ENCODE measurements at places on chromosomes 1 and 21.
A peak's percentile ranks its signal among the peaks of the same experiment; 100 is the strongest.

- no peak for DNase-seq
These were observed 151.9 kb downstream of the TLR5 start for GRCh38 chr1:222991177-222991576.

- no peak for DNase-seq
These were observed 148.6 kb upstream of the HOOK1 start for GRCh38 chr1:59666106-59666505.

DNA sequence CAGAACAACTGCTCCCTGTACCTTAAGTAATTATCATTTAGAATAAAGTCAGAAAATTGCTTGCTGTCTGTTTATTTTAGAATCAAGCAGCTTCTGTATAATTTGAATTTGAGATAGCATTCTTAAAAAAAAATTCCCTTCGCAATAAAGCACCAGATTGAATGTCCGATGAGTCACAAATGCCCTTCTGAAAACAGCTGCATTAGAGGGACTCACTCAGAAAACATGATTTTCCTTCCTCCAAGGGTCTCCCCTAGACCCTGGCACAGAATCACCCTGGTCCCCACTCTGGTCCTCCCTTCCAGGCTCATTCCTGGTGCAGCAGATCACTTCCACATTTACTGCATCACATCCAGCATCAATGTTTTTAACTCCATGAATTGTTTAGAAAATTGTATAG is 471.1 kb upstream of the VAMP3 start:
- DNase-seq: no peak

GRCh38 chr1:200367841-200368534 is 41.8 kb downstream of the ZNF281 start:
- no peak for DNase-seq

GRCh38 chr1:246126580-246126979 is 380.5 kb downstream of the SMYD3 start:
- no peak for DNase-seq

- DNase-seq: no peak
These were observed 30.7 kb downstream of the PTPN14 start for GRCh38 chr1:214520544-214521165.

GRCh38 chr1:206708058-206708457 is 23.4 kb downstream of the MAPKAPK2 start:
- DNase-seq: no peak

- DNase-seq: no peak
These were observed 173.8 kb downstream of the RASAL2 start for GRCh38 chr1:178267646-178268094.

DNA sequence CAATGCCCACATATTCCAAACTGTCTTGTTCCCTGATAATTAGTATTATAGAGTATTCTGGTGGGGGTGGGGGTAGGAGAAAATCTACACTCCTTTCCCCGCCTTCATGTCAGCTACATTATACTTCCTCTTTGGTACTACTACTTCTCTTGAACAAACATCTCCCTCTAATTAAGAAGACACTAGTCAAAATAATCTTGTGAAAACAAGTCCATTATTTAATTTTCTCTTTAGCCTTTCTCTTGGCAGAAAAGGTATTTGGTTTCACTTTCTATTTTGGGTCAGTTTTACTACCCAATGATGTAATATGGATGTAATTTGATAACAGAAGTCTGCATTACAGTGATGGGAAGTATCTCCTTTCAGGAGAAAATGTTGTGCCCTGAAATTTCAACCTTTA is 22.5 kb downstream of the NTMT2 start:
- no peak for DNase-seq

- no peak for DNase-seq
These were observed 24.7 kb downstream of the HSF2BP start for GRCh38 chr21:43634618-43635017.

DNA sequence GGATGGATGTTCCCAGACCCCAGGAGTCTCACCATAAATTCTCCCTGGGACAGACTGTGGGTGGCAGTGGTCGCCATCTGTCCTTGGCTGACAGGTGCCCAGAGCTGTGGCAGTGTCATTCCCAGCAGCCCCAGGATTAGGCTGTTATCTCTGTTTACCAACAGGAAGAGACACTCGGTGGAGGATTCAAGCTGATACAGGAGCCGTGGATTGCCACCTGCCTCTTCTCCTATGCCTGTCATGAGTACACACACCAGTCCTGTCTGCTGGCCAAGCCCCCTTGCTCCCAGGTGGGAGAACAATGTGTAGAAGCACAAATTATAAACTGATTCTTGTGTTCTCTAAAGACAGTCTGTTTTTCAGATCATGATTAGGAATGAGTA is 152.6 kb downstream of the ETS2 start:
- no peak for DNase-seq

GRCh38 chr1:183580281-183580682 is 10.0 kb downstream of the NCF2 start:
- DNase-seq: peak; percentile 38

GRCh38 chr1:227136210-227136820 is 182.0 kb downstream of the CDC42BPA start:
- DNase-seq: no peak

DNA sequence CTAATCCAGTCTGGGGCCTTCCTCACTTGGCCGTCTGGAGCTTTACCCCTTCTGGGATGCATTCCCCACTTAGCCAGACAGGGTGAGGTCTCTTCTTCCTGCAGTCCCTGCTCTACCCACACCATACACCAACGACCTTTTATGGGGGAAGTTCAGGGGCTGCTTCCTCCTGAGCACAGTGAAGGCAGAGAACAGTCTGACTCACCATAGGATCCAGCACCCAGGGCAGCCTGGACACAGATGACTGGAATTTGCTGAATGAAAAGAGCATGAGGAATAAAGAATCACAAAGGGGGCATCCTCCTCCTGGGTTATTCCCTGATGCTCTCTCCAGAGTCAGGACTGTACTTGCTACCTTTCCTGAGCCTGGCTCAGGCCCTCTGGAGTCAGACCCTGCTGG is 4.6 kb upstream of the FOXE3 start:
- no peak for DNase-seq

- no peak for DNase-seq
These were observed 50.2 kb downstream of the KCNN3 start for GRCh38 chr1:154819628-154820590.

- no peak for DNase-seq
These were observed 6.7 kb upstream of the MPC2 start for GRCh38 chr1:167943541-167943940.
